ENCODE measurements at places on chromosomes 11 and 22.

GRCh38 chr22:19723983-19724827 lies 866 bp downstream of the GP1BB start:
- no peak for DNase-seq

DNA sequence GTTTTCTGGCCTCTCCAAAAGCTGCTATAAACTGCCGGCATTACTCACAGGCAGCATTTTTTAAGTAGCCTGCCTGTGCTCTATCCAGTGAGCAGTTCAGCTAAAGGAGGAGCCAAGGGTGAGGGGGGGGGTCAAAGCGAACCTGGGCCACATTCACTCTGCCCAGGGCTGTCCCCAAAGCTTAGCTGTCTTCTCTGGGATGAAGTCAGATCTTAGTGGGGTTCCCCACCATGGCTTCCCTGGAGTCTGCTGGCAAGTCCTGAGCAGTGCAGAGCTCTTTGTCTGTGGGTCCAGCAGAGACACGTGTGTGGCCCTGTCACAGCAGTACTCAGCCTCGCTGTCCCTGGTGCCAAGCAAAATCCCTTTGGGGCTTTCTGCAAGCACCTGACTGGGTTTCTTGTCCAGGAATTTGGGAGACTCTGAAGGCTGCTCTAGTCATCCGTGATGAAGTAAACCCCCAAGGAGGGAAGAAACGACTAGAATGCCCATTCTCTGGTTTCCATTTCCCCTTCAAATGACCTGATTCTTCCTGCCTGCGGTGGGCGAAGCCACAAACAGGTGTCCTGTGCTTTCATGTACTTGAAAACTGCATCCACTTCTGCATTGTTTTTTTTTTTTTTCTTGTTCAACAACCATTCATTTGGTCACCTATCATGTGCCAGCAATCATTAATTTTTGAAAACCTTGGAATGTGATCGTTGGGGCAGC lies 2.6 kb downstream of the KCNJ5 start:
- no peak for DNase-seq

DNA sequence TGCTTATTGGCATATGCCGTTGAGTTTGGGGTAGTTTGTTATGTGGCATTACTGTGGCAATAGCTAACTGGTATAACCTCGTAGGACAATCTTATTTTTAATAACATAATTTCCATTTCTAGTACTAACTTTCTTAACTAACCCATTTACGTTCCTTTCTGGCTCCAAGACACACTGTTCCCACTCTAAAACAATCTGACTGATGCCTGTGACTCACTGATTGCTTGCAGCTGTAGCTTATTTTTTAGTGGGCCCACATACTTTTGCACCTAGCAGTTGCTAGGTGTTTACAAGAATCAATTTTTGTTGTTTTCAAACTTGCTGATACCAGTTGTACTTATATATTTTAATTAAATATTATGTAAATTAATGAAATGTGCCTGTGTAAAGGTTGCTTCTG lies 52.2 kb downstream of the FAT3 start:
- no peak for DNase-seq

DNA sequence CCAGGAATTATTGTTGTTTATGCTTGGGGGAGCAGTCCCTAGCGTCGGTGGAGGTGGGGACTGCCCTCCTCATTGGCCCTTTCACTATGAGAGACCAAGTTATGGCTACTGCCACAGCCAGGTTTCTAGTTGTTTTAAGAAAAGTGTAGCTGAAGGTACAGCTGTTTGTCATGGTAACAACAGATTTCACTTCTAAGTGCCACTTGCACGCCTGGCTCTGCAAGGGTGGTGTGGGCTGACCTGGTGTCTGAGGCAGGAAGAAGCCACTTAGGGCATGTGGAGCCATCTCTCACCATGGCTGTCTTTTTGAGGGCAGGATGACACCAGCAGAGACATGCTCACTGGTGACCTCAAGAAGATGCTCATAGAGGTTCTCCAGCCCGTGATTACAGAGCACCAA lies 46.3 kb upstream of the MPEG1 start:
- DNase-seq = no peak

DNA sequence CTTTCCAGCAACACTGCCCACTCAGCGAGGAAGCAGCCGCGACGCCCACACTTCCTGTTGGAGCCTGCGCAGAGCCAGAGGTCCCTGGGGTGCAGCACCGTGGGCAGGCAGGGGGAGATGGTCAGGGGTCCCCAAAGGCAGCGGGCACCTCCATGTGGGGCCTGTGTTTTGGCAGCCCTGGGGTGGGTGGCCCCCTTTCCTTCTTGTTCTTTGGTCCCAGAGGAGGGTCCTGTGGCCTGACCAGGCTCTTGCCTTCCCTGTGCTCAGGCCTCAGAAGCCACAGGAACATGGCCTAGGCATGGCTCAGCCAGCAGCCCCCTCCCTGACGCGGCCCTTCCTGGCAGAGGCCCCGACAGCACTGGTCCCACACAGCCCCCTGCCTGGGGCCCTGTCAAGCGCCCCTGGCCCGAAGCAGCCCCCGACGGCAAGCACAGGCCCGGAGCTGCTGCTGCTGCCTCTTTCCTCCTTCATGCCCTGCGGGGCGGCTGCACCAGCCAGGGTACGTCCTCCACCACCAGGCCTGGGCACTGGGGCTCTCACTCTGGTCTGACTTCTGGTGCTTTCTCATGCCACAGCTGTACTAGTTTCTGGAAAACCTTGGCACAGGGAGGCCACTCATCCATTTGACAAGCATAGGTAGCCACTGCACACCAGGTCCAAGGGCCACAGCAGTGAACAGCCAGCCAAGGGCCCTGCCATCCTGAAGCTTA lies 47.1 kb downstream of the PISD start:
- no peak for DNase-seq

DNA sequence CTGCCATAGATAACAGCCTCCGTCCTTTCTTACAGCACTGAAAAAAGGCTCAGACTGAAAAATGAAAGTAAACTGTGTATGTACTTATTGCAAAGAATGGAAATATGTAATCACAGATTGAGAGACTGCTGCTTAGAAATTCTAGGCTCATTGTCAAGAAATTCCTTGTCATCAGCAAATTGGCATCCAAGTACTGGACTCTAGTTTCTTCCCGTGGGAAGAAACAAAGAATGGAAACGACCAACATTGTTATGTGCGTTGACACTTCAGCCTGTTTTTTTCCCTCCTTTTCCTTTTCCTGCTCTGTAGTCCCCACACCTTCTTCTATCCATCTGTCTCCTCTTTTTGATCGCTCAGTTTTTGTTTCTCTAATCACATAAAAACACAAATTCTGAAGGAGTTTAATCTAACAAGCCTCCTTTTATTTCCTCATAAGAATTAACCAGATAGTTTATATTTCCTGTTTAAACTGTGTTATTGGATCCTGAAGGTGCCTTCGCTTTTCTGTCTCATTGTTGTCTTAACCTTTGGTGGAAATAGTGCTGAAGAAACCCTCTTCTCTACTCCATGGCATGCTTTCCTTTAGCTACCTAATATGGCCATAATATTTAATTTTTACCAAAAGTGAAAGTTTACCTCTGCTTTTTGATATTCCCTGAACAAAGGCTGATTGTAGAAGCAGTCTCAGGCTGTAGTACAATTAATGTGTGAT lies 20.0 kb upstream of the CASP12 start:
- DNase-seq = no peak

DNA sequence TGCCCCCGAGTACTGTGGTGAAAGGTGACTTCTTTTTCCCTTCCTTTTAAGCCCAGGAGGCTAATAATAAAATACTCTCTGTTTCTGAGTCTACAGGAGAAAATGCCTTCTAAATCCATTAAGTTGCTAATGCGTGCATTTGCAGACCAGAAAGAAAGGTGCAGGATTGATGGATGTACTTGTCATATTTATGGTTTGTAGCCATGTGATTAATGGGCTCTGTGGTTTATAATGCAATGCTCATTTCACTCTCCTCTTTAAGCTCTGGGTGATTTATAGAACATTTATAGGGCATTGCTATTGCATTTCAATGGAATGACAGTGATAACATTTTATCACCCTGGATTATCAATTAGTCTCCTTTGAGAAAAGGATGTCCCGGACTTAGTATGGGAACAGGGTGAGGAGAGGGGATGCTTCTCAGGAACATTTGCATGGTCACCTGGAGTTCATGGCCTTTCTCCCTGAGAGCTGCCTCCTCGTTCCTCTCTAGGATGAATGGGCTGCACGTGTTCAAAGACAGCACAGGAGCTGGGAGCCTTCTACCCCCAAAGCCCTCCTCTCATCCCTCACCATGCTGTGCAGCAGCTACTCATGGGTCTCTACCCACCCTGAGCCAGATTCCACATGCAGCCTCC lies 82.8 kb upstream of the HMGXB4 start:
- DNase-seq = no peak

- DNase-seq = no peak
These were observed 332.2 kb downstream of the INSC start for GRCh38 chr11:15446929-15447328.

GRCh38 chr11:44602891-44603310 lies 37.4 kb downstream of the CD82 start:
- DNase-seq = no peak

- DNase-seq = no peak
These were observed 5.5 kb downstream of the RAB3IL1 start for GRCh38 chr11:61911701-61912529.

DNA sequence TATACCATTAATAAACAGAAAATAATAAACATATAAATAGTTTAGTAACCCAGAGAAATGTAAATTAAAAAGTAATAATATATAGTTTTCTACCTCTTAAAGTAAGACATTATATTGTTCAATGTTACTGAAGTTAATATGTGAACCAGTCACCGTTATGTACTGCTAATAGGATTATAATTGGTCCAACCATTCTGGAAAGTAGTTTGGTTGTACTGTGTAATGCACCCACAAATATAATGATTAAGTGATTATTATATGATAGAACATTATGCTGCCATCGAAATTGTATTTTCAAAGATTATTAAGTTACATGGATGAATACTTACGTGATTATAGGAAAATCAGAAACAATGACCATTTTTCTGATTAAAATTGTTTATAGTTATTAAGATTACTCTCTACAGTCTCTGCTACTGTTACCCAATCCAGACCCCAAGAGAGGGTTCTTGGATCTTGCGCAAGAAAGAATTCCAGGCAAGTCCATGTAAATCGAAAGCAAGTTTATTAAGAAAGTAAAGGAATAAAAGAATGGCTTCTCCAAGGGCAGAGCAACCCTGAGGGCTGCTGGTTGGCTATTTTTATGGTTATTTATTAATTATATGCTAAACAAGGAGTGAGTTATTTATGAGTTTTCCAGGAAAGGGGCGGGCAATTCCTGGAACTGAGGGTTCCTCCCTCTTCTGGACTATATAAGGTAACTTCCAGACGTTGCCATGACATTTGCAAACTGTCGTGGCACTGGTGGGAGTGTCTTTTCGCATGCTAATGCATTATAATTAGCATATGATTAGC lies 50.1 kb downstream of the ACER3 start:
- DNase-seq = no peak

GRCh38 chr22:39405346-39406085 lies 5.9 kb downstream of the TAB1 start:
- no peak for DNase-seq

DNA sequence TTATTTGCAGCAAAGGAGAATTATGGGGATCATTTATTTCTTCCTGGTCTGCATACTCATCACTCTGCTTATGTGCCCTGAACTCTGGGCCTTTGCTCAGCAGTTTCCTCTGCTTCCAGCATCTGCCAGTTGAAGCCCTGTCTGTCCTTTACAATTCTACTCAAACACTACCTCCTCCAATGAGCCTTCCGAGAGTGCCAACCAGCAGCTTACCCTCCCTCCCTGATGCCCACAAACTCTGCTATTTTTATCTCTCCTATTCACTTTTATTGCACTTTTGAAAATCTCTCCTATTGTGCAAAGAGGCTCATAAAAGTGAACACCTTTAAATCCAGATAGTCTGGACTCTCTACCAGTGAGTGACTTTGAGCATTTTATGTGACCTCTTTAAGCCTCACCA lies 3.6 kb upstream of the ME3 start:
- no peak for DNase-seq

- DNase-seq = no peak
These were observed 18.1 kb downstream of the MRGPRD start for GRCh38 chr11:68962527-68963250.

- DNase-seq = no peak
These were observed 16.6 kb downstream of the OR51L1 start for GRCh38 chr11:5011254-5011653.

- no peak for DNase-seq
These were observed 18.4 kb downstream of the OSBPL5 start for GRCh38 chr11:3146612-3147256.

DNA sequence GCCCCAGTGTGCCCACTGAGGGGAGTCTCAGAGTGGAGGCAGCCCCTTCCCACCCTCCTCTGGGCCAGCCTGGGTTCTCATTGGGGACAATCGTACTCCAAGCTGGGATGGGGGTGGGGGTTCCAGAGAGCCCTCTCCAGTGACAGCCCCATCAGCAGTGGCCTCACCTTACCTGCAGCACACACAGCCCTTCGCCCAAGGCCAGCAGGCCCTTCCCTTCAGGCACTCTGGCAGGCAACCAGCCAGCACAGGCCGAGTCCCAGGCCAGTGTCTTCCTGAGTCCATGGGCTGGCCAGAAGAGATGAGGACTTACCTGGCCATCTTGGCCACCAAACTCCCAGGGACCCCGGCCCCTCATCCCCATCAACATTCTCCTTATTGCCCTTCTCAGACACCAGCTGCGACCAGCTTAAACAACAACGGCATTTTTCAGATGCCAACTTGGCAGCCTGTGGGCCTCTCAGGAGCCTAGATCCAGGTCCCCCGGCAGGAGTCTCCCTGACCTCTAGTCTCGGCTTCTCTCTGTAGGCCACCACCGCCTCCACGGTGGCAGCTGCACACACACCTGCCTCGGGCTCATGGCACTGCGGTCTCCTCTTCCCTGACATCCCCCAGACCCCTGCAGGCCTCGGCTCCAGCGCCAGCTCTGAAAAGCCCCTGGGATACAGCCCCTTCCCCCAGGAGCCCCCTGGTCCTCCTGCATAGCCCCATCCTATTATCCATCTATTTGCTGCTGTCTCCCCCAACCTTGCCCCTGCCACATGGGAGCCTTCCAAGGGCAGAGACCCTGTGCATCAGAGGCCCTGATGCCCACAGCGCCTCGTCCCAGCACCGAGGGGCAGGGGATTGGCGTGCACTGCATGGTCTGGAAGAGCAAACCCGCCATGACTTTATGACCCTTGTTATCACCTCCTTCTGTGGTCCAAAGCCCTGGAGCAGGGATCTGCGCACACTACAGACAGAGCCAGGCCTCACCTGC lies 111.2 kb upstream of the FGF3 start:
- no peak for DNase-seq

DNA sequence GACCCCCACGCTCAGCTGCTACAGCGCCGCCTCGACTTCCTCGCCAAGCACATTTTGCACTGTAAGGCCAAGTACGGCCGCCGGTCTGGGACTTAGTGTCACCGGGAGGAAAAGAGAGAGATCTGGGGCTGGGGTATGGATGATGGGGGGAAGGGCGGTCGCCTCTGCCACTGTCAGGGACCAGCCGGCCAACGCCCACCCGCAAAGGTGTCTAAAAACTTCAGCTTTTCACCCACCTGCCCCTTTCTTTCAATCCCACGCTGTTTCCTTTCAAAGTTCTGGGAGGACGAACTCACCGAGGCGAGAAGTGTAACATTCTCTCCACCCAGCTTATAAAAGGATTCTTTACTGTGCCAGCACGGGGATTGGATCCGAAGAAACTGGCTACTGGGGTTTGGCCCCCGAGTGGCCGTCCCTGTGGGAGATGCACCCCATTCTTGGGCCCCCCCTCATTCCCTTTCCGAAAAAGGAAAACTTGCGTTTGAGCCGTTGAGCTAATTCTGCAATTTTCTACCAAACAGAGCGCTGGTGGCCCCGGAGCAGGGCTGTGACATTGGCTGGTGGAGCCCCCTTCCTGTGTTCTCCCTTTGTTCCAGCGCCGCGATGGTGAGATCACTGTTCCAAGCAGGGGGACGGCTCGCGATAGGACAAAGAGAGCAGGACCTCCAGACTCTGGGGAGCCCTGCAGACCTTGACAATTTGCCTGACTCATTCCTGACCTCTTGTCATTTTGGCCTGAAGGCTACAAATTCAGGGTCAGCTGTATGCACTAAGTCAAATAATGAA lies 1.8 kb downstream of the FJX1 start:
- DNase-seq = no peak

All from LNCaP clone FGC (cell line).